ENCODE measurements at places on chromosomes 16 and 17.

DNA sequence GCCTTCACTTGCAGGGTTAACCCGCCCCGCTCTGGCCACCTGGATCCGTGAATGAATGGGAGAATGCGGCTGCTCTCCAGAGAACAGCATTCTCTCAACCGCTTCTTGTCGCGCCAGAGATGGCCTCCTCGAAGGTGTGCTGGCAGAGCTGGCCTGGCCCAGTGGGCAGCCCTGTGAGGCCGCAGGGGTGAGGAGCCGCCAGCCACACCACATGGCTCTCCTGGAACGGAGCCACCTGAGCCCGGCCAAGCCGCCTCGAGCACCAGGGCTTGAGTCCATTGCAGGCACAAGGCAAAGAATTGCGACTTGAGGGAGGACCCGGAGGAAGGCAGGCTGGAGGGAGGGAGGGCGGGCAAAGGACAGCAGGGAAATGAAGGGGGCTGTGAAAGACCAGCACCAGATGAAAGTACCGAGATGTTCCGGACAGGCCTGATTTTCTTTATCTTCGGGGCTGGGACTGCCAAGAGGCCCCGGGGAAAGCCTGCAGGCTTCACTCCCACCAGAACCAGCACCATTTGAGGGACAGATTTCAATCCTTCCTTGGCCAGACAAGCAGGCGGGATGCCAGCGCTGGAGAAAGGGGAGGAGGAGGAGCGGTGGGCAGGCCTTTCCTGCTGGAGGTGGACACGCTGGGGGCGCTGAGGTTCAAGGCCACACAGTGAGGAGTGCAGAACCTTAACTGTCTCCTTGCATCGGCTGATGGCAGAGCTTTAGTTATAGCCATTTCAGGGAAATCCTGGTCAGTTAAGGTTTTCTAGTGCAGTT lies 69.4 kb downstream of the MRC2 start:
- DNase-seq = no peak

GRCh38 chr17:81428948-81429774 lies 33.9 kb downstream of the BAHCC1 start:
- peak; percentile 67 for DNase-seq

DNA sequence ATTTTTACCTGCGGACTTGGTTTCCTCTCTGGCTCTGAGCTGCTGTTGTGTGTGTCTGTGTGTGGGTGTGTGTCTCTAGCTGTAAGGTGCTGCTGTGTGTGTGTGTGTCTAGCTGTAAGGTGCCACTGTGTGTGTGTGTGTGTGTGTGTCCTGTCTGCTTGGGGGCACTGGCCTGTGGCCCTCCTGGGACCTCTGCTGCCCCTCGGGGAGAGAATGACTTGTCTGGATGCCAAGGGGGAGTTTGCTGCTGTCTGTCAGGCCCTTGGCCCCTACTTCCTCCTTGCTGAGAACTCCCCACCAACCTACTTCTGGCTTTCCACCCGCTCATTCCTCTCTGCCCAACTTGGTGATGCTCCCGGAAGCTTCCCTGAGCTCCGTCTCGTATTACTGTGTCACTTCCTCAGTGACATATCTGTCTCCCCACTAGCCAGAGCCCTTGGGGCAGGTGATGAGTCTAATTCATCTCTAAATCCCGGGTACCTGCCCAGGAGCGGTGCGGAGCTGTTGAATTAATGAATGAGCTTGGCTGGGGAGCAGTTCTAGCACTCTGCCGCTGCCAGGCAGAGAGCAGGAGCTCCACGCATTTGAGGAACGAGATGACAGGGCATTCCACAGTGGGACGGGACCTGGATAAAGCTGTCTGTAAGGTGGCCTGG lies 3.5 kb upstream of the LASP1NB start:
- DNase-seq = no peak

- DNase-seq = peak; percentile 16
Measured at GRCh38 chr16:212999-213398, 16.2 kb downstream of the LUC7L start.

DNA sequence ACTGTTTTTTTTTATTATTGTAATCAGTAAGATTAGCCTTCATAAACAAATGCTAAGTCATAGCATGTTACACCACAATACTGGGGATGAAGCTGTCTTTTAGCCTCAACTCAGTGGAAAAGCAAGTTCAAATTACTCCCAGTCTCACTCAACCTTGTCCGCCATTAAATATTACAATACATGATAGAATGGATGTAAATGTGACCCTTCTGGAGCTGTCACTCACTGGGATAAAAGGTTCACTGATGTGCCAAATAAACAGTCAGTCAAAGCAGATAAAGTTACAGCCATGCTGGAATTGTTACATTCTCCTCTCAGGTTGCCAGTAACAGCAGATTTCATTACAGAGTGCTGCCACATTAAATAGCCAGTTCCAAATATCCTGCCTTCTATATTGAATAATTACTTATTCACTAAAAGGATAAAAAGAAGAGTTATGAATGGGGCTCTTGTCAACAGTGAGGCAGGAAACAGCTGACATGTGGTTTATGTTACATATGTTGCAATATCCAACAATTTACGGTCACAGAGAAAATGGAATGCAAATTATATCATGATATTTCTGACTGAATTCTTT lies 53.4 kb downstream of the BRIP1 start:
- peak; percentile 70 for DNase-seq

- DNase-seq = no peak
Measured at GRCh38 chr17:66612993-66613392, 221.9 kb upstream of the CACNG5 start.

- no peak for DNase-seq
Measured at GRCh38 chr17:12584727-12585126, 81.0 kb upstream of the MYOCD start.

GRCh38 chr17:17613708-17614114 lies 22.2 kb upstream of the PEMT start:
- peak; percentile 73 for DNase-seq

GRCh38 chr17:30332057-30332542 lies 1.8 kb downstream of the TMIGD1 start:
- peak; percentile 92 for DNase-seq

DNA sequence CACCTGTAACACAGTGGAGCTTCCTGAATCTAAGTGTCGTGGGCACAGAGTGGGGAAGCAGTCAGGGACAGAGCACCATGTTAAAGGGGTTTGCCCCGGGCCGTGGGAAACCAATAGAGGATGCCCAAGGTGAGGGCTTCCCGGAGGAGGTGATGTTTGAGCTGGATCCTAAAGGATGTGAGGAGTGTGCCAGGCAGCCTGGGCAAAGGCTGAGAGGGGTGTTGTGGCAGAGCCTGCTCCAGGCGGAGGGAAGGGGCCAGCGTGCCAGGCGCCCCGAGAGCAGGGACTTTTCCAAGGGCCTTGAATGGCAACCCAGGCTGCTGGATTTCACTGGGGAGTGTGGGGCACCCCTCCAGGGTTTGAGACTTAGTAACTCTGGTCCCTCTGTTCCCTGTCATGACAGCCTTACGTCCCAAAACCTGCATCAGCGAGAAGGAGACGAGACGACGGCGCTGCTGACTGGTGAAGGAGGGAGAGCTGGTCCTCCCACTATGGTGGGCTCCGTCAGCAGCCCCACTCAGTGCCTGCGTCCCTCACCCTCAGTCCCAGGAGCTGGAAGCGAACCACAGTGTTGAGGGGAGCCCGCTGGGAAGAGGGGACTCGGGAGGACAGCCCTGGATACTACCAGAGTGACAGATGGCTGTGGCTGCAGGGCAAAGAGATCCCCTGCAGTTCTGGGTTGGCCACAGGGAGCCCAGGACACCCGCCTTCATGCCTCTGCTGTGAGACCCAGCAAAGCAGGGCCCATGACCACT lies 228.4 kb downstream of the KATNIP start:
- DNase-seq = no peak

Data from IMR-90 (cell line).